ENCODE measurements at places on chromosomes 16 and 17.
A peak's percentile ranks its signal among the peaks of the same experiment; 100 is the strongest.

DNA sequence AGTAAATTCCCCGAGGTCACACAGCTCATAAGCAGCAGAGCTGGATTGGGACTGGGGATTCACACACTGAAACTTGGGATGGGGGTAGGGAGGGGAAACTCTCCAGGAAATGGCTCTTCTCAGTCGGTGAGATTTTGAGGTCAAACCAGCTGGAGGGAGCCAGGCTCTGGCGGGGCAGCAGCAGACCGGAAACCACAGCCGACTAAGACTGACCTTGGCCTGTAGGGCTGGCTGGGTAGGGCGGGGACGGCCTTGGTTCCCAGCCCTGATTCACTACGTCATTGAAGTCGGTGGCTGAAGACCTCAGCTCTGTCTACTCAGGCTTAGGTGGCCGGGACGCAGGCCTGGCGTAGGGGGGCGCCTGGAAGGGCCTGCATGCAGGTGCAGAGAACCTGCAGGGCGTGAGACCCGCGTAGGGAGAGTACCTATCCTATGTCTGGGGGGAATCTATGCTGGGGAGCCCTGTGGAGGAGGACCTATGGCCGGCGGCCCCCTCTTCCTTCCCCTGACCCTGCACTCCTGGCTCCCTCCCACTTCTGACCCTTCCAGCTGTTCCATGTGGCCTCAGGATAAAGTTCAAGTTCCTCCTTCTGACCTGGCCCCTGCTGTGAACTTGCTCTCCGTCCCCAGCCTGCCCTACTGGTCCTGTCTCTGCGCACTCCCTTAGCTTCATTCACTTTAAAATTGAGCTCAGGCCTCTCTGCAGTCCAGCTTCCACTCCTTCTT is 11.9 kb upstream of the SLC4A1 start:
- no peaks in the 10 kb centered on the region for H3K36me3 ChIP-seq
- H3K4me1 ChIP-seq: peaks cover 8% of the 10 kb centered on the region
- H3K27ac ChIP-seq: no peak overlapping the region
- H3K27me3 ChIP-seq: no peaks in the 10 kb centered on the region

- no peaks in the 10 kb centered on the region for H3K27me3 ChIP-seq
- peak; percentile 28 for DNase-seq
- peaks cover 11% of the 10 kb centered on the region for H3K4me1 ChIP-seq
- no peak overlapping the region for H3K27ac ChIP-seq
- H3K36me3 ChIP-seq: no peaks in the 10 kb centered on the region
These were observed 59.6 kb upstream of the CACNG5 start for GRCh38 chr17:66775271-66775670.

- no peak overlapping the region for H3K27ac ChIP-seq
- no peak for DNase-seq
- H3K4me1 ChIP-seq: no peaks in the 10 kb centered on the region
- H3K27me3 ChIP-seq: no peaks in the 10 kb centered on the region
These were observed 727 bp upstream of the MBTPS1 start for GRCh38 chr16:84117494-84117843.

GRCh38 chr16:49724774-49725173 is 131.1 kb downstream of the ZNF423 start:
- no peaks in the 10 kb centered on the region for H3K27me3 ChIP-seq
- peaks cover 41% of the 10 kb centered on the region for H3K36me3 ChIP-seq
- no peak overlapping the region for H3K27ac ChIP-seq
- H3K4me3 ChIP-seq: no peak overlapping the region
- H3K4me1 ChIP-seq: peaks cover 3% of the 10 kb centered on the region

GRCh38 chr16:71672803-71673581 is 47.0 kb downstream of the MARVELD3 start:
- DNase-seq: no peak
- no peak overlapping the region for H3K4me3 ChIP-seq
- no peaks in the 10 kb centered on the region for H3K27me3 ChIP-seq
- no peak overlapping the region for H3K27ac ChIP-seq
- no peaks in the 10 kb centered on the region for H3K4me1 ChIP-seq

GRCh38 chr16:3638916-3639644 is 15.4 kb upstream of the DNASE1 start:
- H3K4me3 ChIP-seq: no peak overlapping the region
- H3K36me3 ChIP-seq: no peaks in the 10 kb centered on the region
- H3K27me3 ChIP-seq: no peaks in the 10 kb centered on the region
- peak; percentile 40 for DNase-seq

DNA sequence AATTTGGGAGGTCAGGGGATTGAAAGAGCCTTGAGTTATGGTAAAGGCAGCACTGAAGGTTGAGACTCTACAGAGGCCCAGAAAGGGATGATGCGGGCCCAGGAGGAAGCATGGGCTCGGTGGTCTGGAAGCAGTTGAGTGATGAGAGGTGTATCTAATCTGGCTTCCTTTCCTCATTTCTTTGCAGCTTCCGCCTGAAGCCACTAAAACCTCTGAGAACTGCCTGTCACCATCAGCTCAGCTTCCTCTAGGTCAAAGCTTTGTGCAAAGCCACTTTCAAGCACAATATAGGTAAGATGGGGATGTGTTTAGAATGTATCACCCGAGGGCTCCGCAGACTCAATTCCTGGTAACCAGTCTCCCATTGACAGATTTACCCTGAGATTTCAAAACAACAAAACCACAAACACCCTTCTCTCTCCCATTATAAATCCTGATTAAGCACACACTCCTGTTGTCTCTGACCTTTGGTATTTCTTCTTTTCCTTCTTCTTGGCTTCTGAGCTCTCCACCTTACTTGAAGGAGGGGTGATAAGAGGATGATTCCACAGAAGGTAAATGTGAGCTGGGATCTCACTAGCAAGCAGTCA is 21.2 kb downstream of the USP43 start:
- peaks cover 7% of the 10 kb centered on the region for H3K4me1 ChIP-seq
- DNase-seq: no peak
- H3K36me3 ChIP-seq: peaks cover 28% of the 10 kb centered on the region
- H3K4me3 ChIP-seq: no peak overlapping the region
- H3K27ac ChIP-seq: no peak overlapping the region

GRCh38 chr16:85369741-85370528 is 243.2 kb upstream of the GSE1 start:
- H3K4me3 ChIP-seq: no peak overlapping the region
- DNase-seq: peak; percentile 74
- H3K27ac ChIP-seq: no peak overlapping the region
- 0 out of 2 replicates have a peak, but pooled peaks cover 4% of the 10 kb centered on the region for H3K4me1 ChIP-seq
- no peaks in the 10 kb centered on the region for H3K27me3 ChIP-seq

DNA sequence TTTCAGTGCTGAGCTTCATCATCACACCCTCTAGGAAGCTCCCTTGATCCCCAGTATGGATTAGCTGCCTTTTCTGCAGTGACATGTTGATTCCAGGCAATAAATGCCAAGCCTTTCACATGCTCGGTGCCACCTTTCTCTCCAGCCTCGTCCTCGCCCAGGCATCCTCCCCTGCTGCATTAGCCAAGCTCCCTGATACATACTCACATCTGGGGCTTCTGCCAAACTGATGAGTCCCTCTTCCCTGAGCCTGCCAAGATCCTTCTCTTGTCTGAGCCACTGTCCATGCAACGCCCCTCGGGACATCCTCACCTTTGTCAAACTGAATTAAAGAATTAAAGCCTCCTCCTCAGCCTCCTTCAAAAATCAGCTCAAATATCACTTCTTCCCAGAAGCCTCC is 538.5 kb upstream of the CDH11 start:
- DNase-seq: no peak
- H3K4me1 ChIP-seq: no peaks in the 10 kb centered on the region
- no peak overlapping the region for H3K4me3 ChIP-seq

- no peak overlapping the region for H3K27ac ChIP-seq
- no peak overlapping the region for H3K4me3 ChIP-seq
- no peaks in the 10 kb centered on the region for H3K4me1 ChIP-seq
- DNase-seq: no peak
- no peaks in the 10 kb centered on the region for H3K27me3 ChIP-seq
These were observed 224.7 kb downstream of the BCAS3 start for GRCh38 chr17:60902399-60902798.

DNA sequence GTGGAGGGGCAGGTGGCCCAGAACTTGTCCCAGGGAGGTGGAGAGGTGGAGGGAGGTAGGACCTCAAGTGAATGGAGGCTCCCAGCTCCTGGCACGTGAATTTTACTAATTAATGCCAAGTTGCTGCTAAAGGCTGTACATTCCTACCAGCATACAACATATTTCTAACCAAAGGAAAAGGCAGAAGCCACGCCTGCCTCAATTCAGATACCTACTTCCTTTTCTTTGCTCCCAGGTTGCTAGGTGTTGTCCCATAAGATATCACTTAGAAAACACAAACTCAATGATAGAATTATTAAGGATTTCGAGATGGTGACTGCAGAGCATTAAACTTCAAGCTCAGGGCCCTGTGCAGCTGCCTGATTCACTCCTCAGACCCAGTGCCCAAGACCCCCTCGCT is 20.5 kb upstream of the SMPD3 start:
- no peaks in the 10 kb centered on the region for H3K36me3 ChIP-seq
- no peak overlapping the region for H3K27ac ChIP-seq
- H3K4me1 ChIP-seq: no peaks in the 10 kb centered on the region
- no peak for DNase-seq
- H3K27me3 ChIP-seq: no peaks in the 10 kb centered on the region

- no peak overlapping the region for H3K27ac ChIP-seq
- H3K27me3 ChIP-seq: no peaks in the 10 kb centered on the region
- H3K4me3 ChIP-seq: peak overlapping the region; percentile 82
- peaks cover 14% of the 10 kb centered on the region for H3K36me3 ChIP-seq
- peaks cover 7% of the 10 kb centered on the region for H3K4me1 ChIP-seq
These were observed 797 bp downstream of the NUDT7 start for GRCh38 chr16:77723108-77723514.

GRCh38 chr16:65831903-65832666 is 534.4 kb upstream of the CDH5 start:
- no peaks in the 10 kb centered on the region for H3K27me3 ChIP-seq
- no peaks in the 10 kb centered on the region for H3K36me3 ChIP-seq
- no peak for DNase-seq
- H3K4me3 ChIP-seq: no peak overlapping the region
- no peaks in the 10 kb centered on the region for H3K4me1 ChIP-seq

- no peak for DNase-seq
- no peaks in the 10 kb centered on the region for H3K36me3 ChIP-seq
- H3K4me1 ChIP-seq: peaks cover 3% of the 10 kb centered on the region
- no peak overlapping the region for H3K4me3 ChIP-seq
These were observed 15.2 kb downstream of the ARHGAP17 start for GRCh38 chr16:24999856-25000461.

- no peaks in the 10 kb centered on the region for H3K4me1 ChIP-seq
- no peaks in the 10 kb centered on the region for H3K36me3 ChIP-seq
- H3K27ac ChIP-seq: no peak overlapping the region
- DNase-seq: no peak
These were observed 64.1 kb upstream of the LGALS9 start for GRCh38 chr17:27566671-27567562.

DNA sequence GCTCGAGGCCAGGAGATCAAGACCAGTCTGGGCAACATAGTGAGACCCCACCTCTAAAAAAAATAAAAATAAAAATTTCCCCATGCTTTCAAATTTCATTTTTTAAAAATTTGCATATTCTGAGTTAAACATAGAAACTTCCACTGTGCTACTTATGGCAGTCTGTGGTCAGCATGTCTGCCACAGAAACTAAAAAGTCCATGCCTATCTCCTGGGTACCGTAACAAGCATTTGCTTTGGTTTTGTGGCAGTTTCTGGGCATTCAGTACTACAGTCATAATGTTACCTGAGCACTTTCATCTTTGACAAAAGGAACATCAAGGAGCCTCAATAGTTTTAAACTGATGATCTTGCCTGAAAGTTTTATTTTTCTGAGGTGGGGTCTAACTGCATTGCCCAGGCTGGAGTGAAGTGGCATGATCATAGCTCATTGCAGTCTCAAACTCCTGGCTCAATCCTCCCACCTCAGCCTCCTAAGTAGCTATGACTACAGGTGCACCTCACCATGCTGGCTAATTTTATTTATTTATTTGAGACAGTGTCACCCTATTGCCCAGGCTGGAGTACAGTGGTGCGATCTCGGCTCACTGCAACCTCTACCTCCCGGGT is 13.2 kb upstream of the ITGA2B start:
- peaks cover 55% of the 10 kb centered on the region for H3K36me3 ChIP-seq
- DNase-seq: no peak
- no peak overlapping the region for H3K4me3 ChIP-seq
- no peak overlapping the region for H3K27ac ChIP-seq
- H3K27me3 ChIP-seq: no peaks in the 10 kb centered on the region

- H3K4me3 ChIP-seq: no peak overlapping the region
- no peak for DNase-seq
- H3K27me3 ChIP-seq: no peaks in the 10 kb centered on the region
- H3K27ac ChIP-seq: no peak overlapping the region
- H3K36me3 ChIP-seq: peaks cover 74% of the 10 kb centered on the region
These were observed 70.9 kb downstream of the SEC14L1 start for GRCh38 chr17:77211681-77212080.

- peak overlapping the region; percentile 49 for H3K4me3 ChIP-seq
- peaks cover 2% of the 10 kb centered on the region for H3K36me3 ChIP-seq
- no peaks in the 10 kb centered on the region for H3K27me3 ChIP-seq
- DNase-seq: peak; percentile 99
These were observed 10.7 kb downstream of the SGSM2 start for GRCh38 chr17:2347805-2348685.

DNA sequence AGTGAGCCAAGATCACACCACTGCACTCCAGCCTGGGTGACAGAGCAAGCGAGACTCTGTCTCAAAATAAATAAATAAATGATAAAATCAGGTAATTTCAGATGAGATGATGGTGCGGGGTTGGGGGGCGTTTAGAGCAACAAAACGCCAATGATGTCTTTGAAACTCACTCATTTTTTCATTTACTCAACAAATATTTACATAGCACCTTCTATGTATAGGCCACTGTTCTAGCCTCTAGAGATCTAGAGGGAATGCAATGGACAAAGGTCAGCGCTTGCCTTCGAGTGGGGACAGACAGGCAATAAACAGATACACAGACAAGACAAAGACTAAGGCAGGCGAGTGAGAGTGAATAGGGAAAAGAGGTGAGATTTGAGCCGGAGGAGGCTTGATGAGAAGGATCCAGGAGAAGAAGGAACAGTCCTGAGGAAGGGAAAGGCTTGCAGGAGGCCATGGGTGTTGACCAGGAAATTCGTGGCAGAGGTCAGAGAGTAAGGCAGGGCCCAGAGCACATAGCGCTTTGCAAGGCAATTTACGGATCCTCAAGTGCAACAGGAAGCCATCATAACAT is 14.1 kb downstream of the ALDH3A1 start:
- no peak for DNase-seq
- H3K27ac ChIP-seq: no peak overlapping the region
- H3K36me3 ChIP-seq: no peaks in the 10 kb centered on the region
- no peaks in the 10 kb centered on the region for H3K27me3 ChIP-seq
- H3K4me1 ChIP-seq: no peaks in the 10 kb centered on the region
- H3K4me3 ChIP-seq: no peak overlapping the region

- no peak for DNase-seq
- H3K36me3 ChIP-seq: no peaks in the 10 kb centered on the region
- H3K27me3 ChIP-seq: no peaks in the 10 kb centered on the region
These were observed 22.4 kb downstream of the STX8 start for GRCh38 chr17:9553181-9553580.

GRCh38 chr16:65116216-65116615 is 5.6 kb downstream of the CDH11 start:
- H3K4me1 ChIP-seq: no peaks in the 10 kb centered on the region
- H3K27ac ChIP-seq: no peak overlapping the region
- H3K36me3 ChIP-seq: no peaks in the 10 kb centered on the region
- H3K27me3 ChIP-seq: peaks cover 14% of the 10 kb centered on the region
- no peak overlapping the region for H3K4me3 ChIP-seq
- DNase-seq: no peak
